Stimulated activated CD4-positive, alpha-beta T cell treated with anti-CD3 and anti-CD28 coated beads, Interleukin-1b, Interleukin-23, amount 100 ng/mL, for 1 hour (primary cell): ENCODE measurements at places on chromosomes 11 and 22.

- no peak for DNase-seq
Measured at GRCh38 chr22:43948836-43949406, 6.3 kb upstream of the SAMM50 start.

DNA sequence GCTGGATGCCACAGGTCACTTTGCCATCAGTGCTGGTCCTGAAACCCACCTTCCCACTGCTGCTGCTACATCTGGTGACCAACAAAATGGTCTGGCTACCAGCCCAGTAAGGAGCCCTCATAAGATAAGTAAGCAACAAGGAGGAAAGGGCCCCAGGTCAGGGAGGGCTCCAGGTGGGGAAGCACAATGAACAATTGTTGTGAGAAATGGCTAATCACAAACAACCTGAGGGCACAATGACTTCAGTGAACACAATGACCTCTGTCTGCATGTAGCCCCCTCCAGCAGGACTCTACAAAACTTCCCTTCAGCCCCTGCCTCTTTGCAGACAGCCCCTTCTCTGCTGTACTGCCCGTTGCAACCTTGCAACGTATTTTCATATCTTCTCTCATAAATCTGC is 19.4 kb upstream of the FBLN1 start:
- no peak for DNase-seq

GRCh38 chr22:48320683-48321451 is 1506.8 kb downstream of the BRD1 start:
- DNase-seq: no peak

GRCh38 chr11:80365076-80365725 is 924.4 kb upstream of the TENM4 start:
- DNase-seq: no peak

GRCh38 chr11:8089791-8090510 is 8.9 kb downstream of the TUB start:
- DNase-seq: no peak

DNA sequence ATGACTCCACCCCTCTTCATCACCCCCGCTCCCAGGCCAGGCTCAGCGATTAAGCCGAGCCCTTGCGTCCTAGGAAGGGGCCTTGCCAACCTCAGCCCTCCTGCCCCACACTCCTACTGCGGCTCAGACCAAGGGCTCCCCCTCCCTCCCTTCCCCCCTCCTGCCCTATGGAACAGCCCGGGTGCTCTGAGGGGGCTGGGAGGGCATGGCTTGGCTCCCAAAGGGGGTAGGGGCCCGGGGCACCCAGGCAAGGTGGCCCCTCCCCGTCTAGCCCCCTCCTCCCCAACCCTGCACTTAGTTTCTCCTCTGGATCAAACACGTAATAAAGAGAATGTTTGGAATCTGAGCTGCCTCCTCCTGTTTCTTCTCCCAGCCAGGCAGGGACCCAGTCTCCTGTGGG is 6.3 kb downstream of the RCOR2 start:
- no peak for DNase-seq

GRCh38 chr22:28750471-28750881 is 8.6 kb downstream of the HSCB start:
- DNase-seq: no peak

DNA sequence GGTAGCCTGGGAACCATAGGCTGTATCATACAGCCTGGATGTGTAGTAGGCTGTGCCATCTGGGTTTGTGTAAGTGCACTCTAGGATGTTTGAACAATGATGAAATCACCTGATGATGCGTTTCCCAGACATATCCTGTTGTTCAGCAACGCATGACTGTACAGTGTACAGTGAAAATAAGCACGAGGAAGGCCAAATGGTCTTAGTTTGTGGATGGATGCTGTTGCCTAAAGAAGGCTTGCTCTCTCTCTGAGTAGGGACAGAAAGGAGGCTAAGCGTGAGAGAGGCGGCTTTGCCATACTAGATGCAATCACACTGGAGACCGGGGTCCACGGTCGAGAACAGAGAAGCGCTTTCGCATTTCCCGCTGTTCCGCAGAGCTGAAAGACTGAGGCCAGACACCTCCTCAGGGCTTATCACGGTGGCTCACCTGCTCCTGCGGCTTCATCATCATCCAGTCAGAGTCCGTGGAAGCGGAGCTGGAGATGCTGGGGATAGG is 27.6 kb upstream of the APLP2 start:
- no peak for DNase-seq

- no peak for DNase-seq
Measured at GRCh38 chr22:29623059-29623458, 19.6 kb downstream of the NF2 start.

GRCh38 chr22:48473202-48473601 is 1354.5 kb downstream of the BRD1 start:
- DNase-seq: no peak

DNA sequence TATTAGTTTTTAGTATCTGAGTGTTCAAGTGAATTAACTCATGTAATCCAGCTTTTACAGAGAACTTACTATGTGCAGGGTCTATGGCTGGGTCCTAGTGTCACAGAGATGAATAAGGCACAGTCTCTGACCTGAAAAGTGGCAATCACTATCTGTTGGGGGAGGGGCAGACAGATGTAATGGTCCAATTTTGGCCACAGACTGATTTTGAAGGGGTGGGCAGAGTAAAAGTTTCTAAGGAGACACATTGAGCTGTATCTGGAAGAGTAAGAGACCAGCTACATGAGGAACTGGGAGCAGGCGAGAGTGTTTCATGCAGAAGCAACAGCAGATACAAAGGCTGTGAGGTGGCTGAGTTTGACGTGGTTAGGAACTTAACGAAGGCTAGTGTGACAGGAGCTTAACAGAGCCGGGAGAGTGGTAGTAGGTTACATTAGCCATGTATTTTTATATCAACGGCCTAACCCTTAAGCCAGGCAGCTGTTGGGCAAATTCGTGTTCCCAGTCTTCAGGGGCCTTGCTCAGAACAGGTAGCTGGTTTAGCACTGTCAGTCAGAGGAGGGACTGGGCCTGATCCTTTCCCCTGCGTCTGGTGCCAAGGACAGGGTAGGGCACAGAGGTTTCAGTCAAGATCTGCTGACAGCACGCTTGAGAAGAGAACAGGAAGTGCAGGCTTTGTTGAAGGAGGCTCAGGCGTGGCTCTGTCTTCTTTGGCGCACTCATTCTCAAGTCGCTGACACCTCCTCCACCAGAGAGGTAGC is 1.4 kb upstream of the STIM1 start:
- DNase-seq: no peak

- DNase-seq: no peak
Measured at GRCh38 chr22:37138849-37139561, 10.7 kb downstream of the IL2RB start.

GRCh38 chr11:57248780-57249383 is 11.8 kb upstream of the APLNR start:
- DNase-seq: no peak

DNA sequence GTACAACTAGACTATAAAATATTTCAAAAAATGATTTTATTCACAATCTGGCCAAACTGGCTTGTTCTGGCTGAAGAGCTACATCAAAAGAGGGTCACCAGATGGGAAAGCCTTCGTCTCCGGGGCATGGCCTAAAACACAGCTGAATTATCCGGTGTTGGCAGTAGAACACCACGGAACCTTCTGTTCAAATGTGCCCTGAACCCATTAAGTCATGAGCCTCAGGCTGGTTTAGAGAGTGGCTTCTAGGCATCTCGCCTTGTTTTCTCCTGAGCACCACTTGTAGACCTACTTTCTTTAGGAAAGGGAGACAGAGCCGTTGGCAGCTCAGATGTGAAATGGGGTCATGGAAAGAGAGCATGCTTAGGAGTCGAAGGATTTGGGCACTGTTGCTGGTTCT is 890.2 kb downstream of the NTM start:
- no peak for DNase-seq

- DNase-seq: no peak
Measured at GRCh38 chr22:42280140-42280539, 9.7 kb upstream of the TCF20 start.

DNA sequence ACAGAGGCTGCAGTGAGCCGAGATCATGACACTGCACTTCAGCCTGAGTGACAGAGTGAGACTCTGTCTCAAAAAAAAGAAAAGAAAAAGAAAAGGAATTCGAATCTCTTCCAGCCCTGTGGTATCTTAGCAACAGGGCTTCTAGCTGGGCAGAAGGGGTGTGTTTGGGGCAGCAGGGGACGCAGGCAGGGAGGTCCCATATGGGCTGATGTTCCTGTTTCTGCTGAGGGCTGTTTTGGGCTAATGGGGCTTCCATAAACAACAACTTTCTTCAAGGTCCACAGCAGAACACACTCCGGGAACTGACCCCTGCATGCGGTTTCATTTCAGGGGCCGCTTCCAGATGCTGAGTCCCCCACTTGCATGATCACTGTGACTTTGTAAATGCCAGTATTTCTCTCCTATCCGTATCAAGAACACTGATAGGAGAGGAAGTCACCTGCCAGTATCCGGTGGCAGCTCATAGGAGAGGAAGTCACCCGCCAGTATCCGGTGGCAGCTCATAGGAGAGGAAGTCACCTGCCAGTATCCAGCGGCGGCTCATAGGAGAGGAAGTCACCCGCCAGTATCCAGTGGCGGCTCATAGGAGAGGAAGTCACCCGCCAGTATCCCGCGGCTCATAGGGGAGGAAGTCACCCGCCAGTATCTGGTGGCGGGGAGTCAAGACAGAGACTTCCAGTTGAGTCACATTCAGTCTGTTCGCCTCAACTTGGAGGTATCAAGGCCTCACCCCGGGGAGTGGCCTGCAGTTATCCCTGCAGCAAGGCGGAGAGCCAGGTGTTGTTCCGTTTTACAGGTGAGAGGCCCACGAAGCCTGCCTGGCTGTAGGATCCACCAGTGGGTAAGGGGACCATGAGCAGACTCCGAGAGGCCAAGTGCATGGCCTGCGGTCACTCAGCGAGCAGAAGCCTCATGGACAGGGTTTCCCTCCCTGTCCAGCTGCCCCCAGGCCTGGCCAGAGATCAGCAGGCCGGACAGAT is 8.3 kb upstream of the FGF19 start:
- DNase-seq: no peak

DNA sequence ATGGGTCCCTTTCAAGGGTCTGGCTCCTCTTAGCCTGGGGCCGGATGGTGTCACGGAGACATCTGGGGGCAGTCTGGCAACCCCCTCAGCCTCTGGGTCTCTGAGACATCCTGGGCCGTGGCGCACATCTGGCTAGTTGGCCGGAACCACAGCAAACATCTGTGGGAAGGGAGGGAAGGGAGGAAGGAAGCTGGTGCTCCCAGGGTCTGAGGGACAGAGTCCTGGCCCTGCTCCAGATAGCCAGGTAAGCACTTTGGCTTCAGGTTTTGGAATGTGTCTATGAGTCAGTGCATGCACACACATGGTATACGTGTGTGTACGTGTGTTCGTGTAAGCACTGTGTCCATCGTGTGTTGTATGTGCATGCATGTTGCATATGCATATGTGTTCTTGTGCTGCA is 225.1 kb downstream of the MN1 start:
- DNase-seq: no peak

DNA sequence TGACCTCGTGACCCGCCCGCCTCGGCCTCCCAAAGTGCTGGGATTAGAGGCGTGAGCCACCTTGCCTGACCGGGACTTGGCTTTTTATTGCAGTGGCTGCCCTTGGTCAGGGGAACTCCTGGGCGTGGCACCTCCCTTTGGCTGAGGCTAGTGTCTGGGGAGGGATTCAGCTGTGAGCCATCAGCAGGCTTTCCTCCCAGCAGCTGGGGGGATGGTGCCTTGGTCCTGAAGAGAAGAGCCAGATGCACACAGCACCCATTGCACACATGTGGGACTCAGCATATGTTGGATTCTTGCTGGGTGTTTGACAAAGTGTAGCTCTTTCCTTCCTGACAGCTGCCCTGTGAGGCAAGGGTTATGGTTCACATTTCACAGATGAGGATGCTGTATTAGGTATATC is 8.4 kb downstream of the CYTH4 start:
- DNase-seq: no peak

- DNase-seq: no peak
Measured at GRCh38 chr11:76589964-76590950, 80.3 kb downstream of the LRRC32 start.

DNA sequence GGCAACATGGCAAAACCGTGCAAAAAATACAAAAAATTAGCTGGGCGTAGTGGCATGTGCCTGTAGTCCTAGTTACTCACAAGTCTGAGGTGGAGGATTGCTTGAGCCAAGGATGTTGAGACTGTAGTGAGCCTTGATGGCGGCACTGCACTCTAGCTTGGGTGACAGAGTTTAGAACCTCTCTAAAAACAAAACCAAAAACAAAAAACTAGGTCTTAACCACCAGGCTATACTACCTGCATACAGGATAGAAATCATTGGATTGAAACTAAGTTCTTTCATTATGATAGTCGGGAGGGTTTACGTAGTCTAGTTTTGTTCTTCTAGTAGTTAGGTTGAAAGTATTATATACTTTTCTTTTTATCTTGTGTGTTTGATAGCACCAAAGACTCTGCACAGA is 5.8 kb downstream of the RNF214 start:
- DNase-seq: no peak

DNA sequence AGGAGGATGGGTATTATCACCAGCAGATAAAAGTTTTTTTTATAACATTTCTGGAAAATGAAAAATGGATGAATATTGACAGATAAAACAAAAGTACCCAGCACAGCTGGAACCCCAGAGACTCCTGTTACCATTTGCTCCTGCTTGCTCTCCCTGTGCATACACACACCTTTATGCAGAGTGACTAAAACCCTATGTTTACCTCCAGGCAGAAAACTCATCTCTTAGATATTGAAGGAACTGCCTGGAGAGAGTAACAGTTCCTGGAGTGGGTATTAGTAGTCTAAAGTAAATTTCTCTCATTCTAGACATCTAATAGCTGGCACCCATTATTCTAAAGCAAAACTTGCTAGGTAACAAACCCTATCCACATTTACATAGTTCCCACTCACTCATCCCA is 38.0 kb downstream of the CYP2R1 start:
- no peak for DNase-seq

DNA sequence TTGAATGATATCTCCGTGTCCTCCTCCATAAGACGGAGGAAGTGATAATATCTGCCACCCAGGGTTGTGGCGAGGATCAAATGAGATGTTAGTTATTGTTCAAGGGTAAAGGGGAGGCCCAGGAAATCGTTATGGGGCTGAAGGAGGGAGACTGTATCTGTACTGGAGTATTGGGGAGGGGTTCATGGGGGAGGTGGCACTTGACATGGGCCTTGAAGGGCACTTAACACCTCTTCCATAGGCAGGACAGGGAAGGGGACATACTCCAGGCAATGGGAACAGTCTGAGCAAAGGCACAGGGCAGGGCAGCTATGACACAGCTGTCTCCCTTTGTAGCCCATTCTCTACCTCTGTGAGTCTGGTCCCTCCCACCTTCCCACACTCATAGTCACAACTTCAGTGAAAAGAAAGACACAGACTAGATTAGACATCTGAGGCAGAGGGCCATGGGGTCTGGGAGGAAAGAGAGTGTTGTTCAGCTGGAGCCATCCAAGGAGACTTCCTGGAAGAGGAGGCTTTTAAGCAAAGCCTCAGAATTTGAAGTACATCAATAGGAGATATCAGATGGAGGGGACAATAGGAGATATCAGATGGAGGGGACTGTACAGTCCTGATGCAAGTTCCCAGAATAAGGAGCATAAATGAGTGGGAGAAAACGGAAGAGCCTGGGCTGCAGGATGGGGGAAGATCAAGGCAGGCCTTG is 15.8 kb upstream of the DGKZ start:
- DNase-seq: no peak
